ENCODE measurements at places on chromosomes 16 and 17.

GRCh38 chr16:66372898-66373155 is 6.3 kb downstream of the CDH5 start:
- DNase-seq = no peak

- DNase-seq = no peak
Measured at GRCh38 chr16:48128769-48129168, 27.0 kb downstream of the ABCC12 start.

DNA sequence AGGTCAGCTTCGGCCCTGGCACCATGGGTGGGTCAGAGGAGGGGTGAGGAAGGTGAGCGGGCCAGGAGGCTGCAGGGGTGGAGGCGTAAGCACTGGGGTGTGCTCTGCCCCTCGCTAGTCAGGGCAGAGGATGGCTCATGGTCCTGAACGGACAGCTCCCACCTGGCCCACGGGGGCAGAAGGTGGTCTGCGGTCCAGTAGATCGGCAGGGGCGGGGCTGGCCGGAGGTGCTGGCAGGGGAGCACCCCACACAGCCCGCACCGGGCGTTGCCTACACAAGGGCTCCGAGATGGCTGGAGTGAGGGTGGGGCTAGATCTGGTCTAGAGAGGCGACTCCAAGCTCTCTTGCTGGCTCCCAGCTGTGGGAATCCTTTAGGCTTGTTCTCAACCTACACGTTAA is 8.2 kb downstream of the NPTX1 start:
- no peak for DNase-seq

DNA sequence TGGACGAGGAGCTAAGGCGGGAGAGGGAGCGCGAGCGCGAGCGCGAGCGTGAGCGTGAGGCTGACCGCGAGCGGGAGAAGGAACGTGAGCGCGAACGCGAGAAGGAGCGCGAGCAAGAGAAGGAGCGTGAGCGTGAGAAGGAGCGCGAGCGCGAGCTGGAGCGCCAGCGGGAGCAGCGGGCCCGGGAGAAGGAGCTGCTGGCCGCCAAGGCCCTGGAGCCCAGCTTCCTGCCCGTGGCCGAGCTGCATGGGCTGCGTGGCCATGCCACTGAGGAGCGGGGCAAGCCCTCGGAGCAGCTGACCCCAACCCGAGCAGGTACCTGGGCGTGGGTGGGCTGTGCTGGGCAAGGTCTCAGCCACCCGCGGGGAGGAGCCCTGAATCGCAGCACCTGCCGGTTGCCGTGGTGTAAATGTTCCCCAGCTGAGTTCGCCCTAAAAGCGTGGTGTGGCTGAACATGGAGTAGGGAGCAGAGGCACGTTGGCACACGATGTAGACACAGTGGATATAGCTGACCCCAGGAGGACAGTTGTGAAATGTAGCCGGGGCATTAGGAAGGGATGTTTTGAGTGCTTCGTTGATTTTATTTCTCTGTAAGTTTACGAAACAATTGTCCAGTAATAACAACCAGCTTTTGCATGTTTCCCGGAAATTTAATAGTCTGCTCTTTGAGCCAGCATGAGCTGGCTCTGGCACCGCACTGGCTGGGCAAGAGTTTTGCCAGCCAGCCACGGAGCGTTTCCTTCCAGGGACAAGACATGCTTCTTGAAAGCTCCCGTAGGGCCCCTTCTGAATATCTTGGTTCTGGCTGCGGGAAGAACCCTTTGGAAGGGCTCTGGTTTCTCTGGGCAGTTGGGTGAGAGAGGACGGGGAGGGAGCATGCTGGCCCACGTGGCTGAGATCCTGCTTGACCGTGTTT is 32.1 kb downstream of the GINS2 start:
- DNase-seq = no peak

DNA sequence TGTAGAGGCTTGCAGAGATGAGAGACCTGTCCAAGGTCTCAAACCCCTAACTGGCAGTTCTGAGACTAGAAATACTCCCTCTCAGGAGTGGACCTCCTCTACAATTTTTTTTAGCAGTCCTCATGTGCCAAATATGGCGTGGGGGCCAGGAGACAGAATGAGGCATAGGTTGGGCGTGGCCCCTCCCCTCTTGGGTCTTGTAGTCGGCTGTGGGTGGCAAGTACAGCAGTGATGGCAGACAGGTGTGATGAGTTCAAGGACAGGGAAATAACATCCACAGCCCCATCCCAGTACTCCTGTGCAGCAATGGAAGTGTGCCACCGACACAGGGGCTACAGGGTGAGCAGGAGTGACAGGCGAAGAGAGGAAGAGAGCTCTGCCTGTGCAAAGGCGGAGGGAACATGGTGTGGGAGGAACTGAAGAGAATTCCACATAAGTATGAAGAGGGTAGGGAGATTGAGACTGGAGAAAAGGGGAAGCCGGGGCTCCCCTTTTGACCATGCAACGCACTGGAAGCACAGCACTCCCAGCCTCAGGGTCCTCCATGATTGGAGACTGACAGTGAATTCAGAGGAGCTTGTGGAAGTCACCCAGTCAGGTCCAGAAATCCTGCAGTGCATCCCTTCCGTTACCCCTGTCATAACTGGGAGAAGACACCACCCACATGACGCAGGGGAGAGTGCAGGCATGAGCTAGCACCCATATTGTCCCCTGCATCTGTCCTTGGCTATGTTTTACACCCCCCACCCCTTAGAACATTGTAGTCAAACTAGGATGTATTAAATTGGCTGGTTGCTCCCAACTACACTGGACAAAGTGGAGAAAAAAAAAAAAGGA is 14.8 kb upstream of the CETP start:
- DNase-seq = no peak

DNA sequence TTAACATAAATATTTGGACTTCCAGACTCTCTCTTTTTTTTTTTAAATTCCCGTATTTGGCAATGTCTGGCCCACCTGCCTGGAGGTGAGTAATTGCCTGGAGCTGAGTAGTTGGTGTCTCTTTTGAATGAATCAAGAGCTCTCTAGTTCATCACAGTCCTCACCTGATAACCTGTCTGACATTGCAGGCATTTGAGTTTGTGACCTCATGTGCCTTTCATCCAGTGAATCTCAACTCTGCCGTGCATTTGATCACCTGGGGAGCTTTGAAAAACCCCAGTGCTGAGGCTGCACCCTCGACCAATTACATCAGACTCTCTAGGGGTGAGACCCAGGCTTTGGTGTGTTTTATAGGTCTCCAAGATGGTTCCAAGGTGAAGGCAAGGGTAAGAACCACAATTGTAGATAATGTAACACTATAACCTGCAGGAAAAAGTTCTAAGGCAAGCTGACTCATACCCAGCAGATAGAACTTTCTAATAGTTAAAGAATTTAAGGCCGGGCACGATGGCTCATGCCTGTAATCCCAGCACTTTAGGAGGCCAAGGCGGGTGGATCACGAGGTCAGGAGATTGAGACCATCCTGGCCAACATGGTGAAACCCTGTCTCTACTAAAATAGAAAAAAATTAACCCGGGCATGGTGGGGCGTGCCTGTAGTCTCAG is 24.5 kb upstream of the HS3ST2 start:
- no peak for DNase-seq

DNA sequence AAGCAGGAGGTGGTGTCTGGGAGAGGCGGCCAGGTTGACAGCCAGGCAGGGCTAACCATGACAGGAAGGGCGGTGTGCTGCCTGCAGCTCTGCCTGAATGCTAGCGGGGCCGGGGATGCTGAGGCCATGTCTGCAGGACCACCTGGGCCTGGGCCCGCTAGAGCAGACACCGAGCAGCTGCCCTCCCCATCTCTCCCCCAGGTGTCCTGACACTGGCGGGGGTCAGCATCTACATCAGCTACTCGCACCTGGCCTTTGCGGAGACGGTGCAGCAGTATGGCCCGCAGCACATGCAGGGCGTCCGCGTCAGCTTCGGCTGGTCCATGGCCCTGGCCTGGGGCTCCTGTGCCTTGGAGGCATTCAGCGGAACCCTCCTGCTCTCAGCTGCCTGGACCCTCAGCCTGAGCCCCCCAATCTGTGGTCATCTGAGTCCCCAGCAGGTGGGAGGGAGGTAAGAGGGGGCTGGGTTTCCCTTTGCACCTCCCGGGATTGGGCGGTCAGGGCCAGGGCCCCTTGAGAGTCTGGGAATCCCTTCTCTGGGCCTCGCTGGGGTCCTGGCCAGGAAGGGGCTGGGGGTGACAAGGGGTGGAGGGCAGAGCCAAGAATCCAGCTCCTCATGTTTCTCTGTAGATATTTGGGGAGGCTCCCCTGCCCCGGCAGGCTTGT is 7.5 kb downstream of the TMEM235 start:
- no peak for DNase-seq

DNA sequence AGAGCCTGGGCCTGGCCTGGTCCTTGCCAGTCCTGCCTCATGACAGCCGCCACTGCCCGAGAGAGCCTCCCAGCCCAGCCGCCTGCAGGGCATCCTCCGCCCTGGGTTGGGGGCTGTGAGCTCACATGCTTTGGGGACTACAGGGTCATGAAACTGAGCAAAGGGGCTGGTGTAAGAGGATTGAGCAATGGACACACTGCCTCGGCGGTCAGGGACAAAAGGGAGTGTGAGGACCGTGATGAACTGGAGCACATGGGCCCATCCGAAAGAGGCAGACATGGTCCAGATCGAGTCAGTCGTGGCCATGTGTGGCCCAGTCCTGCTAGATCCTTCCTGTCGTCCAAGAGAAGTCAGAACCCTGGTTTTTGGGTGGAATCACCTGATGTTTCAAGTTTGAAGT is 52.3 kb downstream of the GSG1L start:
- no peak for DNase-seq

- DNase-seq = no peak
Measured at GRCh38 chr16:8632675-8633182, 11.2 kb downstream of the METTL22 start.

GRCh38 chr17:1989135-1989534 is 36.0 kb downstream of the RTN4RL1 start:
- DNase-seq = no peak

GRCh38 chr16:18827890-18828289 is 26.5 kb upstream of the ARL6IP1 start:
- no peak for DNase-seq

DNA sequence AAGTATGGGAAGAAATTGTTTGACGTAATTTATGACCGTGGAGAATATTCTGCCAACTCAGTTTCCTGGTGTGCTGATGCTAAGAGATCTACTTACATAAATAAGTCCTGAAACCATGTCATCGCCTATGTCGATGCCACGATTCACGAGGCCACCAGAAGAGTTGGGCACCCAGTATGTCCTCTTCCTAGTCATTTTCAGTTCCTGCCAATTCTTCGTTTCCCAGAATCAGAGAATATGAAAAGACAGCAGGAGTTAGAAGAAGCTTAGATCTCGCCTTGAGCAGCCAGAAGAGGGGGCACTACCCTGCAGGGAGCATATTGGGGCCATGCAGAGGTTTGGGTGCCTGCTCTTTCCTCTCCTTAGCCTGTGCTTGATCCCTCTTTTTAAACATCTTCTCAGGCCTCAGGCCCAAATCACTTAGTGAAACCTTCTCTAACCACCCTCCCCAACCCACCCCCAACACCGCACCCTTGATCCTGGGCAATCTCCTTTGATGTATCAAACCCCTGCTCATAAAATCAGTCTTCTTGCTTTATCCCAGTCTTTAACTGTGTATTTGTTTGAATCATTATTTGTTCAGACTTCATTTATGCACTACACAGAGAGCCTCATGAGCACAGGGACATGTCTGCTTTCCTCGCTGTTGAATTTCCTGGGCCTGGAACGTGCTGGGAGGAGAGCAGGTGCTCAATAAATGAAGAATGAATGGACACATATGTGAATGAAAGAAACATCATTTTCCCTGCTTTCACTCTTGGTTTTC is 12.2 kb upstream of the LONP2 start:
- DNase-seq = no peak

DNA sequence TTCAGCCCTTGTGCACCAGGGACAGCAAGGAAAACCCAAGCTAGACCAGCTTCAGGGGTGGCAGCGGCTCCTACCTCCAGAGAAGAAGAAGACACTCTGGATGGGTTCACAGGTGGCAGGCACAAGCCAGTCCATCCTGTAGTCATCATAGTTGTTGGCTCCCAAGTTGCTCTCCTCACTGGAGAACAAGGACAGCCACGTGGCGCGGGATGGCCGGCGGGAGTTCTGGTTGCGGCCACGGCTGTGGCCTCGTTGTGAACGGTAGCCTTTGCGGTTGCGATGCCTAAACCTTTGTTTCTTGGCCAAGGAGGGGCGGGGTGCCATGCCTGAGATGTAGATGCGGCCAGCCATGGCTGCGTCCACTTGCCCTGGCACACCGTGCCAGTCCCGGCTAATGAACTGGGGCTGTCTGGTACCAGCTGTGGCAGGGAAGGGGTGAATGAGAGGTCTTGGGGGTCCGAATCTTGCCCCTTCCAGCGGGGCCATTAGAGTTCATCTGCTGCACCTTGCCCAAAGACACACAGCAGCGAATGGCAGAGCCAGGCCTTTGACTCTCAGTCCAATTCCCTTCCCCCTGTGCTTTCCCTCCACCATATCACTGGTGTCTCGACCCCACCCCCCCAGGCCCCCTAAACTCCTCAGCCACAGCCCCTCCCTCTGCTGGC is 2.3 kb downstream of the VTN start:
- no peak for DNase-seq

GRCh38 chr16:26493751-26494150 is 573.0 kb upstream of the C16orf82 start:
- DNase-seq = no peak

- peak; percentile 63 for DNase-seq
Measured at GRCh38 chr17:39200070-39200879, at the start of gene RPL19. Gene RPL19 (plus strand): TSS chr17:39200283. CDS start chr17:39200345, 62 bp downstream.

- no peak for DNase-seq
Measured at GRCh38 chr17:16100737-16101400, 101.2 kb downstream of the TTC19 start.

GRCh38 chr17:74527081-74527480 is 4.2 kb downstream of the CD300LB start:
- no peak for DNase-seq

DNA sequence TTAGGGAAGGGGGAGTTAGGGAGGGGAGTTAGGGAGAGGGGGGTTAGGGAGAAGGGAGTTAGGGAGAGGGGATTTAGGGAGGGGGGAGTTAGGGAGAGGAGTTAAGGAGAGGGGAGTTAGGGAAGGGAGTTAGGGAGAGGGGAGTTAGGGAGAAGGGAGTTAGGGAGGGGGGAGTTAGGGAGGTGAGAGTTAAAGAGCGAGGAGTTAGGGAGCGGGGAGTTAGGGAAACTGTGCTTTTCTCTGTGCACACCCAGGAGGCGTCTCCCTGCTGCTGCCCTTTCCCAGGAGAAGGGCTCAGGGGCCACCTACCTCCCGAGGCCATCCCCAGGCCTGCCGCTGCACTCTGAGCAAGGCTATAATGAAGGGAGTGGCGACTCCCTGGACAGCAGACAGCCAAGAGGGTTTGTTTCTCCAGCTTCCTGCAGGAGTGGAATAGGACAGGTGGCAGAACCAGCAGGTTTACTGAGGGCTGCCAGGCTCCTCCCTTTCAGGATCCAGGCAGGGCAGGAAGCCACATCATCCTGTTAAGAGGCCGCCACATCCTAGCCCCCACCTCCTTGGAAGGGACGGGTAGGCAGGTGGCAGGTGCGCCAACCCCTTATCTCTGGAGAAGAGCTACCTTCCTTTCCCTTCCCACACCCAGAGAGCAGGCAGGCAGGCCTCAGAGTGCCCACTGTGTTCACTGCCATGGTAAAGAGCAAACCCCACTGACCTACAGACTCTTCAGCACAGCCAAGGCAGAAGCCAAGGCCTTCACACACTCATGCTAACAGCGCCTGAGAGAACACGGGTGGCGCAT is 4.3 kb downstream of the CANT1 start:
- no peak for DNase-seq

GRCh38 chr17:73770115-73770848 is 126.0 kb upstream of the SDK2 start:
- DNase-seq = no peak

- DNase-seq = no peak
Measured at GRCh38 chr17:43877031-43877430, 30.1 kb downstream of the CD300LG start.

All from stimulated activated CD8-positive, alpha-beta memory T cell treated with anti-CD3 and anti-CD28 coated beads, Interleukin-7, amount 100 ng/mL, for 1 hour (primary cell).